ENCODE measurements at places on chromosomes 5 and 9. TPM values are rescaled to one million over a fixed set of nuclear protein-coding genes. Genes with fewer than 3 reads are reported as not detected.
A peak's percentile ranks its signal among the peaks of the same experiment; 100 is the strongest.

DNA sequence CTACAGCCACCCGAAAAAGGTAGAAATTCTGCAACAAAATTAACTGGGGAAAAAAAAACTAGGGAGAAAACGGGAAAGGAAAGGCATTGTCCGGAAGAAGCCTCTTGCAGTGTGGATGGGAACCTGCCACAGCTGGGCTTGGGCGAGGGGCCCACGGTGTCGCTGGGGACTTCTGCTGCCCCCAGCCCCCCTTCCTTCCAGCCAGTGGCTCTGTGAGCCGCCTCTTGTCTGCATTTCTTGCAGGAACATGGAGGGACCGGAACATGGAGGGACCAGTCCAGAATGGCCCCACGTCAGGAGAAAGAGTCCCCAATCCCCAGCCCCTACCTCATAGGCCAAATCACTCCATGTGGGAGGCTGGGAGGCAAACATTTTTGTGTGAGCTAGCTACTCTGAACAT lies 36.9 kb upstream of the EXOC3 start:
- DNase-seq: no peak
- no peak overlapping the region for H3K27ac ChIP-seq
- H3K4me3 ChIP-seq: no peak overlapping the region
- no peaks in the 10 kb centered on the region for H3K4me1 ChIP-seq
- H3K36me3 ChIP-seq: no peaks in the 10 kb centered on the region

Gene PCSK5
- 6.5 TPM for total RNA-seq

DNA sequence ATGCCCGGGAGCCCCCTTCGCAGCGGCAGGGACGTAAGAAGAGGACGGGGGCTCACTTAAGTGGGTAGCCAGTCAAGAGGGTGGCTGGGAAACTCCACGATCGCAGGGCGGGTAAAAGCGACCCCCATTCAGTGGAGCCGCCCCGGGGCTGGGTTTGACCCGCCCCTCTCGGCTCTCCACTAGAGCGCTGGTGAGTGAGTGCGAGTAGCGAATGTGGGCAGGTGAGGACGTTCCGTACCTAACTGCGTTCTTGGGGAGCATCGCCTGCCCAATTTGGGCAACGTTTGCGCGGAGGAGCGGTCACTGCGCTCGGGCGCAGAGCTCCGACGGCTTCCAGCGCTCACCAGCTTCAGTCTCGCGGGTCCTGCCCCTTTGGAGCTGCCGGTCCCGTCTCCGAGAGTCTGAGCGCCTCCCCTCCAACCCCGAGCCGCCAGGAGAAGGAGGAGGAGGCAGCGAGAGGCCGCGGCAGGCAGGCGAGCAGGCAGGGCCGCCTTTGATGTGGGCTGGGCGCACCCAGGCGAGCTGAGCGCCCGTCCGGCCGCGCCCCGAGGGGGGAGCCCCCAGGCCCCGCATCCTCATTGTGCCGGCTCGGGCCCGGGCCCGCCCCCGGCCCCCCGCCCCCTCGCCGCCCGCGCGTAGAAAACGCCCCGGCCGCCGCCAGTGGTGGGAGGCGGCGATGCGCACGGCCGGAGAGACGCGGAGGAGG lies at the start of gene FGF18:
Gene FGF18 (plus strand): TSS at position 666 of the 706 bp plus-strand sequence. CDS start 553 bp downstream, outside the sequence.
- H3K36me3 ChIP-seq: no peaks in the 10 kb centered on the region
- H3K27ac ChIP-seq: peak within 1 kb of the TSS; percentile 49
- H3K4me1 ChIP-seq: no peaks in the 10 kb centered on the region
- H3K27me3 ChIP-seq: no peaks in the 10 kb centered on the region
- peak; percentile 59 for DNase-seq

Gene DNAI1
- total RNA-seq: not detected

DNA sequence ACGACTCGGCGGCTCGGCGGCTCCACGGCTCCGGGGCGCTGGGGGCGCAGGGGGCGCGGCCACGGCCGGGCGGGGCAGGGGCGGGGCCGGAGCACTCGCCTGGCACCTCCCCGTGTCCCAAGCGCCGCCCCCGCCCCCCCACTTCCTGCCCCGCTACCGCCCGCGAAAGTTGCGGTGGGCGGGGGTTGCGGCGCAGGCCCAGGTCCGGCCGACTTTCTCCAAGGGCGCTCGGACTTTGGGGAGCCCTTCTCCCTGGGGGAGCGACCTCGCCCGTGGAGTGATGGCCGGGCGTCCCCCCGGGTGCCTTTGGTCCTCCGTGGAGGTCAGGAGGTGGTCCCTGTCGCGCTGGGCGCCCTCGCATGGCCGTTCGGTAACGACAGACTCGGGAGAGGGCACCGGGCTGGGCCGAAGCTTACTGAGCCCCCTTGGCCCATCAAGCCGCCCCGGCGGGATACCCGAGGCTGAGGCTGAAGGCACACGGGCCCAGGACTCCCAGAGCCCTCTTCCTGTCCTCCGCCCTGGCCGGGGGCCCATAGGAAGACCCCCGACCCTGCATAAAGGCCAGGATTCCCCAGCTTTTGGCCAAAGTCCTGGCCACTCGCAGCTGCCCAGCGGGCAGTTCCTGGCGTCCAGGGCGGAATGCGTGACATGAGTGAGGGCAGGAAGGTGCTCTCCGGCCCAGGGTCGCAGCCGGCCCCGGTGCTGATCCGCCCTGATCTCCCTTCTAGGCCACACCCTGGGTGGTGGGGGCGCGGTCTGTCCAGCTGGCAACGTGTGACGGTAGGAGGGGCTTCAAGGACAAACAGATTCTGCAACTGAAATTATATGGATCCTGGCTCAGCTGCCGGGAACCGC lies 883 bp upstream of the VAV2 start:
- H3K4me3 ChIP-seq: peak overlapping the region; percentile 66
- peak; percentile 90 for DNase-seq
- H3K27ac ChIP-seq: peak overlapping the region; percentile 87

GRCh38 chr5:107331312-107331711 lies 339.4 kb downstream of the EFNA5 start:
- no peak overlapping the region for H3K27ac ChIP-seq
- H3K36me3 ChIP-seq: no peaks in the 10 kb centered on the region
- DNase-seq: no peak
- H3K4me3 ChIP-seq: no peak overlapping the region
- H3K27me3 ChIP-seq: no peaks in the 10 kb centered on the region
- no peaks in the 10 kb centered on the region for H3K4me1 ChIP-seq

- H3K36me3 ChIP-seq: no peaks in the 10 kb centered on the region
- no peaks in the 10 kb centered on the region for H3K4me1 ChIP-seq
- no peak overlapping the region for H3K4me3 ChIP-seq
- no peaks in the 10 kb centered on the region for H3K27me3 ChIP-seq
- DNase-seq: no peak
- H3K27ac ChIP-seq: no peak overlapping the region
These were observed 214.4 kb upstream of the MVB12B start for GRCh38 chr9:126112135-126112720.

GRCh38 chr5:53478411-53479044 lies 1.9 kb upstream of the FST start:
- peaks cover 21% of the 10 kb centered on the region for H3K4me1 ChIP-seq
- no peaks in the 10 kb centered on the region for H3K36me3 ChIP-seq
- no peak overlapping the region for H3K27ac ChIP-seq
- no peaks in the 10 kb centered on the region for H3K27me3 ChIP-seq
- no peak for DNase-seq

Gene TMC1
- not detected for total RNA-seq

DNA sequence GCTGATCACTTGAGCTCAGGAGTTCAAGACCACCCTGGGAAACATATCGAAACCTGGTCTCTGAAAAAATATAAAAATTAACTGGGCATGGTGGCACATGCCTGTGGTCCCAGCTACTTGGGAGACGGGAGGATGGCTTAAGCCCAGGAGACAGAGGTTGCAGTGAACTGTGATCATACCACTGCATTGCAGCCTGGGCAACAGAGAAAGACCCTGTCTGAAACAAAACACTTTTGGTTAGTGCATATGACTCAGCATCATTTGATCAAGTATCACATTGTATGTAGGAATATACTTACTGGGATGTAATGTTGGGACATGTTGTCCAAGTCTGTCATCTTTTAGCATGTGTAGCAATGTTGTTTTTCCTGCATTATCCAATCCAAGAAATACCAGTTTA lies 12.0 kb downstream of the SAR1B start:
- DNase-seq: no peak
- H3K4me3 ChIP-seq: no peak overlapping the region
- no peaks in the 10 kb centered on the region for H3K27me3 ChIP-seq
- peaks cover 77% of the 10 kb centered on the region for H3K36me3 ChIP-seq
- H3K27ac ChIP-seq: no peak overlapping the region

Gene SPINK13
- not detected for total RNA-seq

Gene PHF24
- total RNA-seq: 0.67 TPM

DNA sequence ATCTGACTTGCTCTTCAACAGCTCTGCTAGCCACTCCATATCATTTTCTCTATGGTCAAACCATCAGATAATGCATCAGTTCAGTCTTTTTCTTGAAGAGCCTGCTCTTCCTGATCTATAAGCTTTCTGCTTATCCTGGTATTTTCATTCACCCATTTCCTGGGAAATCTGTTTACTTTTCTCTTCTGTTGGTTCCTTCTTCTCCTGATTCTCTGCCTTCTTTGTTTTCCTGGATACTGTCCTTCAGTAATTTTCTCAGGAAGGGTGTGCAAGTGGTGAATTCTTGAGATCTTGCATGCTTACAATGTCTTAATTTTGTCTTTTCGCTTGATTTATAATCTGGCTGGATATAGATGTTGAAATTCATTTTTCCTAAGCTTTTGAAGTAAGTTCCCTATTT lies 39.8 kb upstream of the NKX2-5 start:
- no peaks in the 10 kb centered on the region for H3K36me3 ChIP-seq
- H3K4me3 ChIP-seq: no peak overlapping the region
- DNase-seq: no peak
- no peaks in the 10 kb centered on the region for H3K27me3 ChIP-seq

DNA sequence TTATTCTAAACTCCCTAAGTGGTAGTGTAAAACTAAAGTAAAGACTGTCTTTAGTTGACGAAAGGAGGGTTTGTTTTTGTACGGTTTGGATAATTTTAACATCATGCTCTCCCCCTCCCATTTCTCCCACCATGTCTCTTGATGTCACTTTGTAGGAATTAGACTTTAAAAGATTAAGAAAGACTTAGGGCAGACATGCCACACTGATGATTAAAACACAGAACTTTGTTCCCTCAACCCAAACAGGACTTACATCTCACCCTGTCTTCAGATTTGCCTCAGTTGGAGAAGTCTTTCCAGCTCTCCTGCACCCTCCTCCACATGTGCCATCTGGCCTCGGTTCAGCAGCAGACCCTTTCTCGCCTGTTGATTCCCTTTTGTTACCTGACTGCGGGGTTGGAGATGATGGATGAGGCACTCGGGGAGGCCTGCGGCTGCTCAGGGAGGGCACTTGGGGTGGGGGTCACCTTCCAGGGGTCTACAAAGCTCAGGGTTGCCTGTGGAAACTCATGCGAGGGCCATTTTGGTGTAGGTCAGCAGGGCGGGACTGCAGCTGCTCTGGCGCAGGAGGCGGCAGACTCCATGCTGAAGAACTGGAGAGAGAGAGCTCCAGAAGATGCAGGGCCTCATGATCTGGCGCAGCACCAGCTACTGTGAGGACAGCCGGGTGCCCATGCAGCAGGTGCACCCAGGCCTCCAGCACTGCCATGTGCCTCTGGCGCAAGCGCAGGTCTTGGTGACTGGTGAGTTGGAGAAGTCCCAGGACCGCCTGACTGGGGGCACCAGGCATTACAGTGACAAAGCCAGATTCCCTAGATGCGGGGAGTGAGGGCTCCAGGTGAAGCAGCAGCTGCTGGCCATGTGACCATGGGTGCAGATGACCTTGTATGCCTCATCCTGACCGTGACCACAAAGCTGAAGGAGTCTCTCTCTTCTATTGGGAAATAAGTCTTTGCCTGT lies 24.5 kb upstream of the EXOC3 start:
- H3K36me3 ChIP-seq: no peaks in the 10 kb centered on the region
- H3K27ac ChIP-seq: no peak overlapping the region
- no peaks in the 10 kb centered on the region for H3K27me3 ChIP-seq

Gene NMUR2
- not detected for total RNA-seq

DNA sequence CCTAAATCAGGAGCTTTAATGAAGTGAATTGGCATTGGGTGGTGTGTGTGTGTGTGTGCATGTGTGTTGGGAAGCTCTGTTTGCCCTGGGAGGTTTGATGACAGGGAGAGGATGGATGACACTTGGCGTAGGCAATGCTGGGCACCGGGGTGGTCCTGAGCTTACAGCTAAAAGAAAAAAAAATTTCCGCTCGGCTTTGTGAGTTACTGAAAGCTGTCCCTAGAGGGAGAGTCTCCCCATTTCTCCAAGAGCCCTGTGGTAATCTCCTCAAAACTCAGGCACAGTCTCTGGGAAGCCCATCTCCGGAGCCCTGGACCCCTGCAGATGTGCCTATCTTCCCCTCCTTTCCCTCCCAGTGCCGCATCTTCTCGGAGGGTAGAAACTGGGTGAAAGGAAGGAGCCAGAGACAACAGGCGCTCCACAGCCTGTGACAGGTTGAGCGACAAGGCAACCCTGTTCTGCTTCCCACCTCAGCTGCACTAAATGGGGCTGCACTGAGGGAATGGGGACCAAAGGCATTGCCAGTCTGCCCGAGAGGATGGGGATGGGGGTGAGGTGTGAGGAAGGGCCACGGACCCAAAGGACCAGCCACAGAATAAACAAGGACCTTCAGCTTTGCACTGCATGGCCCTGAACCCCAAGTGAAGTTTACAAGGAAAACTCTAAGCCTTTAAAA lies 35.8 kb upstream of the TIFAB start:
- H3K4me3 ChIP-seq: no peak overlapping the region
- H3K27me3 ChIP-seq: peaks cover 33% of the 10 kb centered on the region
- DNase-seq: no peak
- no peak overlapping the region for H3K27ac ChIP-seq
- H3K4me1 ChIP-seq: no peaks in the 10 kb centered on the region

GRCh38 chr9:13107008-13107407 lies 172.5 kb downstream of the MPDZ start:
- H3K36me3 ChIP-seq: peaks cover 69% of the 10 kb centered on the region
- no peak for DNase-seq
- no peaks in the 10 kb centered on the region for H3K27me3 ChIP-seq
- no peak overlapping the region for H3K27ac ChIP-seq
- no peaks in the 10 kb centered on the region for H3K4me1 ChIP-seq

GRCh38 chr5:172235132-172235780 lies 41.3 kb downstream of the EFCAB9 start:
- no peaks in the 10 kb centered on the region for H3K4me1 ChIP-seq
- no peak overlapping the region for H3K4me3 ChIP-seq
- H3K27ac ChIP-seq: no peak overlapping the region
- H3K27me3 ChIP-seq: no peaks in the 10 kb centered on the region
- DNase-seq: no peak

- no peaks in the 10 kb centered on the region for H3K36me3 ChIP-seq
- peaks cover 25% of the 10 kb centered on the region for H3K4me1 ChIP-seq
- H3K27me3 ChIP-seq: no peaks in the 10 kb centered on the region
- H3K4me3 ChIP-seq: no peak overlapping the region
- no peak for DNase-seq
- H3K27ac ChIP-seq: peak overlapping the region; percentile 47
These were observed 169.3 kb downstream of the SGCD start for GRCh38 chr5:156496291-156496690.

GRCh38 chr5:168962306-168962705 lies 338.6 kb downstream of the SLIT3 start:
- H3K4me3 ChIP-seq: no peak overlapping the region
- H3K27me3 ChIP-seq: no peaks in the 10 kb centered on the region
- H3K27ac ChIP-seq: no peak overlapping the region
- H3K4me1 ChIP-seq: no peaks in the 10 kb centered on the region
- no peak for DNase-seq

- no peaks in the 10 kb centered on the region for H3K36me3 ChIP-seq
- no peak overlapping the region for H3K27ac ChIP-seq
- no peak overlapping the region for H3K4me3 ChIP-seq
- H3K4me1 ChIP-seq: no peaks in the 10 kb centered on the region
These were observed 8.5 kb upstream of the CCDC187 start for GRCh38 chr9:136312436-136312835.

Gene PIP5KL1
- not detected for total RNA-seq

Data from right atrium auricular region (tissue), 2 donors.